Kidney (tissue), 22 donors: ENCODE measurements at places on chromosomes 7 and 10. TPM values are rescaled to one million over a fixed set of nuclear protein-coding genes. Genes with fewer than 3 reads are reported as not detected.

CPXM2 gene
- polyA plus RNA-seq = 18.5 TPM

CALML3 gene
- 15.9 TPM for polyA plus RNA-seq

VTI1A gene
- polyA plus RNA-seq = 9.2 TPM

NANOS1 gene
- polyA plus RNA-seq = 4.5 TPM

FGFR2 gene
- 20.2 TPM for polyA plus RNA-seq

CEP41 gene
- polyA plus RNA-seq = 8.1 TPM

AGR2 gene
- polyA plus RNA-seq = 15.1 TPM

SFTPD gene
- polyA plus RNA-seq = 1.7 TPM

COL26A1 gene
- polyA plus RNA-seq = 3.5 TPM

NUTM2D gene
- 4.8 TPM for polyA plus RNA-seq

HPS6 gene
- 11.9 TPM for polyA plus RNA-seq

LDB3 gene
- 3.3 TPM for polyA plus RNA-seq

HOXA10 gene
- 17.9 TPM for polyA plus RNA-seq

PTCD1 gene
- polyA plus RNA-seq = 2.9 TPM

CASP7 gene
- polyA plus RNA-seq = 19.0 TPM

UBE2D1 gene
- polyA plus RNA-seq = 12.0 TPM

SFMBT2 gene
- 1.2 TPM for polyA plus RNA-seq

ANKRD61 gene
- polyA plus RNA-seq = not detected

PLEKHS1 gene
- 0.17 TPM for polyA plus RNA-seq

C10orf143 gene
- polyA plus RNA-seq = 9.2 TPM

SSBP1 gene
- 190 TPM for polyA plus RNA-seq

PNLIP gene
- not detected for polyA plus RNA-seq

PTPRN2 gene
- polyA plus RNA-seq = 6.2 TPM

CEP55 gene
- polyA plus RNA-seq = 0.39 TPM

TMEM184A gene
- polyA plus RNA-seq = 6.8 TPM

SLC16A12 gene
- 19.0 TPM for polyA plus RNA-seq

RBM48 gene
- polyA plus RNA-seq = 7.4 TPM

ZNF485 gene
- 1.8 TPM for polyA plus RNA-seq

FAM241B gene
- 23.7 TPM for polyA plus RNA-seq

UCN3 gene
- polyA plus RNA-seq = 1.4 TPM

UPK3BL1 gene
- 44.5 TPM for polyA plus RNA-seq

STAG3 gene
- 3.4 TPM for polyA plus RNA-seq
